A549 (cell line): ENCODE measurements at places on chromosomes 2 and 18. TPM values are rescaled to one million over a fixed set of nuclear protein-coding genes. Genes with fewer than 3 reads are reported as not detected.

DNA sequence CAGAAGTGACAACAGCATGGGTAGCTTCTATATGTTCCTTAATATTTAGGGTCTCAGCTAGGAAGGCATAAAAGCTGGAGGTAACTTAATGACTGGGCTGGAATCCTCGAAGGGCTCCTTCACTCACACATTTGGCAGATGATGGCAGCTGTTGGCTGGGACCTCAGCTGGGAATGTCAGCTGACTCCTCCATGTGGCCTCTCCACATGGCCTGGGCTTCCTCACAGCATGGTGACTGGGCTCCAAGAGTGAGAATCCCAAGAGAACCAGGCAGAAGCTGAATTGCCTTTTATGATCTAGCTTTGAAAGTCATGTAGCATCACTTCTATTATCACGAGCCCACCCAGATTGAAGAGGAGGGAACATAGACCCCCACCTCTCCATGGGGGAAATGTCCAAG, 54.9 kb downstream of the TET3 start:
- DNase-seq, result no peak

- no peak for DNase-seq
Observed at GRCh38 chr18:61753373-61753772, 139.4 kb downstream of the RNF152 start.

DNA sequence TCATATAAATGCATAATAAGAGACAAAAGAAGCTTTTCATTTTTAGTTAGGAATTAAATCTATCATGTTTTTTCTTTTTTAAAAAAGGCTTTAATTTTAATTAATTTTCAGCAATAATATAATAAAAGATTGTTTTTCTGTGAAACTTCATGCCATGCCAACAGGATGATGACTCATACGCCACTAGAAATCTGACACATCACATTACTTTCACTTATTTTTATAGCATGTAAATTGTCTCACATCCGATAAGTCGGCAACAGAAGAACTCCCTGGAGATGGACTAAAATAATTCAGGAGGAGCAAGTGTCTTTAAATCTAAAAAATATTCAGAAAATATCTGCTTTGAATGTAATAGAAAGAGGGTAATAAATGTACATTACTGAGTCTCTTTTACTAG, 1024.2 kb upstream of the ACVR2A start:
- no peak for DNase-seq

GRCh38 chr2:48792030-48792429, 36.5 kb upstream of the LHCGR start:
- no peak for DNase-seq

DNA sequence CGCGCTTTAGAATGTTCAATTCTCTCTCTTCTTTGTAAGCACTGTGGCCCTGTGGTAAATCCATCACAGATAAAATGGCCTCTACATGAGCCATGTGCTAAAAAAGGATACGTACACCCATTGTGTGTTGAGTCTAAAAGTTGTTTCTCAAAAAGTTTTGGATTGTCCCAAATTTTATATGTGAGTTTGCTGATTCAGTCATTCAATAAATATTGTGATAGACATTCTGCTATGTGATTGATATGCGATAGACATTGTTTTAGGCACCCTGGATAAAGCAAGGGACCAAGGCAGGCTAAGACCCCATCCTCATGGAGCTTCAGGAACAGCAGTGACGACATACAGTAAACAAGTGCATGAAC, 53.5 kb downstream of the E2F6 start:
- DNase-seq, result no peak

GRCh38 chr2:72425996-72426395, 278.3 kb upstream of the CYP26B1 start:
- no peak for DNase-seq

- no peak for DNase-seq
Observed at GRCh38 chr2:98894331-98895000, 41.6 kb downstream of the CRACDL start.

- DNase-seq, result no peak
Observed at GRCh38 chr18:75204269-75204731, 4.6 kb downstream of the PTGR3 start.

GRCh38 chr2:9739531-9739964, 103.7 kb upstream of the TAF1B start:
- no peak for DNase-seq

GRCh38 chr2:7119132-7119835, 202.1 kb downstream of the RNF144A start:
- DNase-seq, result peak; percentile 25

DNA sequence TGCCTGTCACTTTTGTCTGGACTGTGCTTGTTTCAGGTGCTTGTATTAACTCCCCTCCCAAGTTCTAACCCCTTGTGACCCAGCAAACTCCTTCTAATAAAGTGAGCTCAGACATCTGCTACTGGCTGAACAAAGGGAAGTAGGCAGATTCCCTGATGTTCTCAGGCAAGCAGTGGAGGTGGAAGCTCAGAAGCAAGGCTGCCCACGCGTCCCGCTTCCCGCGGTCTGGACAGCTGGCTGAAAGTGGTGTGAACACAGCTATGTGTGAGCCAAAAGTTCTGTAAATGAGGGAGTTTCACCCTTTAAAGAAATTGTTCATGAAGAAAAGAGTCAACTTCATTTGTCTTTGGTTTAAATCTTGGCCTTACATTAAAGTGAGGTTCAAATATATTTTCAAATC, 40.0 kb downstream of the NAPG start:
- DNase-seq, result no peak

GRCh38 chr2:168220965-168221819, 26.2 kb downstream of the STK39 start:
- DNase-seq, result no peak

GRCh38 chr2:68663371-68664156, 20.2 kb downstream of the PROKR1 start:
- no peak for DNase-seq

The TMEM198 gene
- 0.26 to 0.42 TPM (median 0.37 TPM) in 3 replicates for polyA plus RNA-seq

The KCNS3 gene
- polyA plus RNA-seq, result 0.70 to 0.98 TPM (median 0.72 TPM) in 3 replicates

The CCDC85A gene
- 0.20 to 0.30 TPM (median 0.22 TPM) in 3 replicates for polyA plus RNA-seq

The SERPINB3 gene
- not detected in 3 replicates for polyA plus RNA-seq

The INHBB gene
- 7.2 to 9.3 TPM (median 9.2 TPM) in 3 replicates for polyA plus RNA-seq

The AMER3 gene
- not detected in 3 replicates for polyA plus RNA-seq

The CTDP1 gene
- 11.5 to 12.5 TPM (median 12.1 TPM) in 3 replicates for polyA plus RNA-seq

The TWIST2 gene
- 6.0 to 8.7 TPM (median 7.1 TPM) in 3 replicates for polyA plus RNA-seq

The PTH2R gene
- polyA plus RNA-seq, result not detected in 3 replicates

The C2orf80 gene
- not detected in 3 replicates for polyA plus RNA-seq

The SH2D6 gene
- polyA plus RNA-seq, result 1.4 to 1.5 TPM (median 1.4 TPM) in 3 replicates
